Transverse colon (tissue), 4 donors: ENCODE measurements at places on chromosomes 5 and 9. TPM values are rescaled to one million over a fixed set of nuclear protein-coding genes. Genes with fewer than 3 reads are reported as not detected.

LCN15 gene
- total RNA-seq, result 11.9 TPM

HACD4 gene
- 4.8 TPM for total RNA-seq

SUSD3 gene
- 2.7 TPM for total RNA-seq

MATR3 gene
- 190 TPM for total RNA-seq

DNA sequence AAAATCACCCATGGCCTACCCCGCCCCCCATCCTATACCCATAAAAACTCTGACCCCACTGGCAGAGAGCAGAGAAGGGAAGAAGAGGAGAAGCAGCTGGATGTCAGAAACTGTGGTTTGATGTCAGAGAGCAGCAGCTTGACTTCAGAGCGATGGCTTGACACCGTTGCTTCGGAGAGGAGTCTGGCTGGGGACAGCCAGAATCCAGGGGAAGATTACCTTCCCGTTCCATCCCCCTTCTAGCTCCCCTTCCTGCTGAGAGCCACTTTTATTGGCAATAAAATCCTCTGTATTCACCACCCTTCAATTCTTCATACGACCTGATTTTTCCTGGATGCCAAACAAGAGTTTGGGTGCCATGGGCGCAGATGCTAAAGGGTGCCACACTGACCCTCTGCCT lies 138.0 kb downstream of the DCP2 start:
- no peak for DNase-seq

DNA sequence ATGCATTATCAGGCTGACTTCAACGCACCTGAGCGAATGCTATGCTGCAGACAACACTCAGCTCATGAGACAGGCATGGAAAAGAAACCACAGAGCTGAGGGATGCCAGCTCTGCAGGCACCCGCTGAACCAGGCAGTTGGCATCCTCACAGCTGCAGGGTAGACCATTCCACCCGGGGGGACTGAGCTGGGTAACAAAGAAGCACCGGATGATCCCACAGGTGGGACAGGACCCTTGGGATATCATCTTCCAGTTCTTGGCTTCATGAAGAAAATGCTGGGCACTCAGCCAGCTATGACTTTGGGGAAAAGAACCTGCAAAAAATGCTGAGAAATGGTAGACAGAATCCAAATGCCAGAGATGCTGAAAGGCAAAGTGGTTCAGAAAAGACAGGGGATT lies 9.6 kb downstream of the EPB41L4B start:
- no peak for DNase-seq

DTWD2 gene
- 13.1 TPM for total RNA-seq

DNA sequence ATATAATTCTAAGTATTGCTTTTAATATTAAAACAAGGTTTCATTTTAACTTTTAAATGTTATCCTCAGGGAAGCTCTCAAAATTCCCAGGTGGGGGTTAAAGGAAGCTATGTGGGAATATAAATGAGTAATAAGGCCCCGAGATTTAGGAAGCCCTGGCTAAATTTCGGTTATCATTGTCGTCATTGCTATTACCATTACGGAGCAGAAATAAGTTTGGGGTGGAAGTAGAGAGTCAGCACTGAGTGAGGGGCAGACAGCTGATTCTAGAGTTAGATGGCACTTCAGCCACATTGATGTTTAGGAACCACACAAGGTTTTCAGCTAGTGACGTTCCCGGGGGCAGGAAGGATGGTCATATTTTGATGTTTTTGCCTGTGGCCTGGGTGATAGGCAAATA lies 74.9 kb downstream of the NREP start:
- DNase-seq, result no peak

DNA sequence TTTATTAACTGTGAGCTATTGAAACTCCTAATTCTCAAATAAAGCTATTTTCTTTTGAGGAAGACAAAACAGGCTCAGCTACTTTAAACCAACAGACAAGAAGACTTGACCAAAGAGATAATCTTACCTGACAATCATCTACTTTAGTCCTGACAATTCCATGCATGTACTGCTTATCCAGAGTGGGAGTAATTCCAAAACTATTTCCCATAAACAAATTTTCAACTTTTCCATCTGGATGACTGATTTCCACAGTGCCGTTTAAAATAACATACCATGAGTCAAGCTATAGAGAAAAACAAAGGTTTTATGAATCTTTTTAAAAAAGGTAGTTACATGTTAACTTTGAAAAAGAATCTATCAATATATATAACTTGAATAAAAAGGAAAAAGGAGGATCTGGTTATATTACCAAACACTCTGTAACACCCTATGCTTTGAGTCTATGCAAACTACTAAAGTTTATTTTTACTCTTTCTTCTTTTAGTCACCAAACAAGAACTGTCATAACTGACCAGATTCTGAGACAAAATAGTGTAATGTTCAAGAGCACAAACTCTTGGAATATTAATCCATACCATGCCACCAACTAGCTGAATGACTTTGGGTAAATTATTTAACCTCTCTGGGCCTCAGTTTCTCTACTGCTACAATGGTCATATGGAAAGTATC lies 129.7 kb downstream of the RAPGEF6 start:
- no peak for DNase-seq

GRCh38 chr5:3321119-3321760 lies 274.4 kb upstream of the IRX1 start:
- no peak for DNase-seq

- DNase-seq, result no peak
Observed at GRCh38 chr9:135647884-135648283, 8.5 kb upstream of the GLT6D1 start.

DNA sequence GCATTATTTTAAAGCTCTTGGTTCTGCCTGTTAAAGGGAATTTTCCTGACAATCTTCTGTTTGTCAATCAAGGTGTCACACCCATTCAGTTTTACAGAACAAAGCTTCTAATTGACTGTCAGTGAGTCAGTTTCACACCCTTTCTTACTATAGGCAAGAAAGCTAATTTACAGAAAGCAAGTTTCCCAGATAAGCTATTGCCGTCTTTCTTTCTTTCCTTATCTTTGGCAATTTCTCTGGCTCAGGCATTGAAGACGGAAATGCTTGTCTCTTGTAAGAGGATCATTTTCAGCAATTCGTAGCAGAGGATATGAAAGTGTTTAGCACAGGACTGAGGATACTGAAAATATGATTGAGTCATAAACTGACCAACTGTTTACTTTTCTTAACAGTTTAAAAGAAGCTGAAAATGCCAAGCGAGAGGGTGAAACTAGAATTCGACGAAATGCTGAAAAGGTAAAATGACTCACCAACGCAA lies 27.0 kb downstream of the SPINK5 start:
- no peak for DNase-seq

DNA sequence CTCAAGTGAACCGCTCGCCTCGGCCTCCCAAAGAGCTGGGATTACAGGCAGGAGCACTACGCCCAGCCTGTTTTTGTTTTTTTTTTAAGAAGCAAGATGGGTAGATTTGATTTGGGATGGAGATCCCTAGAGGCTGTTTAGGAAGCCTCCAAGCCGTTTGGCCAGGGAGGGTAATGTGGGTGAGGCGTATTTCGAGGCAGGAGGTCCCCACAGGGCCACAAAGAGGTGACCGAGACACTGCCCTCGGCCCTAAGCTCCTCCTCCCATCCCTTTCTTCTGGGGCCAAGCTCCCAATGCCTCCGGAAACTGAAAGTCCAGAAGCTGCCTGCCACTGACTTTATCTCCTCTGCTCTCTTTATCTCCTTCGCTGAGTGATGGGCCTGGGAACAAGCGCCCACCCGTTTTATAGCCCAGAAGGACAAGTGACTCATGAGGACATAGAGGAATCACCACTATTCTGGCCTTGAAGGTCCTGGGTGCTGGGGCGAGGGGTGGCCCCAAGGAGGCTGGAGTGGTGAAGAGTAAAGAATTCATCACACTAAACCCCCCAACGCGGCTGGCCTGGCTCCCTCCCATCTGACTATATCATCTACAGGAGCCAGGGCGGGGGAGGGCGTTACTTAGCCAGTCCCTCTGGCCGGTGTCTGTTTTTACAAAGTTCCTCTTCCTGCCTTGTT lies 2.0 kb upstream of the RALGDS start:
- peak; percentile 30 for DNase-seq

FGF18 gene
- 0.32 TPM for total RNA-seq

PELO gene
- 15.0 TPM for total RNA-seq

NCBP1 gene
- 32.8 TPM for total RNA-seq

- no peak for DNase-seq
Observed at GRCh38 chr5:9707732-9708462, 77.7 kb upstream of the TAS2R1 start.

ADAMTS19 gene
- total RNA-seq, result 0.16 TPM

DNA sequence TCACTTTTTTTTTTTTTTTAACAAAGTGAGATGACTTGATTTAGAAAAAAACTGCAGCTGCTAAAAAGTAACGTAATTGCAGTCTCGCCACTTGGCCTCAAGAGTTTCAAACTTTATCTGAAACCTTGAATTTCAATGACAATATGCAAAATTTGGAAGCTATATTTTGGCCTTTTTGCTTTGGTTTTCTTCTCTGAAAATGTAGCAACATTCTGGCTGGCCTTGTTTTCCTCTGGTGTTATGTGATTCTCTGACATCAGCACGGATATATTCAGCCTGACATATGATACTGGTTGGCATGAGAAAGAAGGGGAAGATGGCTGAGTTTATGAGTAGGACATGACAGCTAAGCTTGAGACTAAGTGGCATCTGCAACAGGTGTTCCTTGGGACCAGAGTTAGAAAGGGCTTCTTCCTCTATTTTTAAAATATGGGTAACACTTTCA lies 136.5 kb downstream of the MEF2C start:
- DNase-seq, result no peak

TPPP gene
- total RNA-seq, result 4.1 TPM

REEP2 gene
- 6.4 TPM for total RNA-seq

DNA sequence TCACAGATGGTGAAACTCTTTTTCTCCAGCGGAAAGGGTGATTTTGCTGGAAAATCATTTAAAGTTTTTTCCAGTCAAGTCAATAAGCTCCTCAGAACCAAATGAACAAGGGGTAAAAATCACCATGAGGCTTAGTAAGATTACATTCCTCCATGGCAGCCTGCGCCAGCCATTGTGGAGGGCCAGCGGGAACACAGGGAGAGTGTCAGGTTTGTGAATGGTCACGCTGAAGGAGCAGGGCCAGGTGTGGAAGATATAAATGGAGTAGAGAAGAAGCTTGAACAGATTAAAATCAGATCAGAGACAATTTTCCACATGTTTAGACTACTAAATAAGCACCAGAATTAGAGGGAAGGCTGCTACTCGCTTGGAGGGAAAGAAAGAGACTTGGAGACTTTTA lies 208.8 kb downstream of the NR3C1 start:
- no peak for DNase-seq

GRCh38 chr5:136432705-136433104 lies 67.4 kb upstream of the TRPC7 start:
- DNase-seq, result no peak

OR1Q1 gene
- not detected for total RNA-seq

TERT gene
- total RNA-seq, result not detected

ANKRD18B gene
- total RNA-seq, result not detected

DNA sequence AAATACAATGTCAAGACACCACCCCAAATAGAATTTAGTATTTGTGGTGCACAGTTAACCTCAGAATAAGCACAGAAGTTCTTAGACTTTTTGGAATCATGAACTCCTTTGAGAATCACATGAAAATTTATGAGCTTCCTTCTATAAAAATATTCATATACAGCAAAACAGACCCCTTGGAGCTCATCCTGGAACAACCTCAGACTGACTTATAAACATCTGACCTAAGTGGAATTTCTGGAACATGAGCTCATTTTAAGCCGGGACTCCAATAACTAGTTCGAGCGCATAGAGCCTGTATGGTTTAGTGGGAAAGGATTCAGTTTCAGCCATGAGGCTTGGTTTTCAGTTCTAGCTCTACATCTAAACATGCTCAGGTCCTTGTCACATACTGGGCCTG lies 192.3 kb downstream of the DEPDC1B start:
- no peak for DNase-seq

DNA sequence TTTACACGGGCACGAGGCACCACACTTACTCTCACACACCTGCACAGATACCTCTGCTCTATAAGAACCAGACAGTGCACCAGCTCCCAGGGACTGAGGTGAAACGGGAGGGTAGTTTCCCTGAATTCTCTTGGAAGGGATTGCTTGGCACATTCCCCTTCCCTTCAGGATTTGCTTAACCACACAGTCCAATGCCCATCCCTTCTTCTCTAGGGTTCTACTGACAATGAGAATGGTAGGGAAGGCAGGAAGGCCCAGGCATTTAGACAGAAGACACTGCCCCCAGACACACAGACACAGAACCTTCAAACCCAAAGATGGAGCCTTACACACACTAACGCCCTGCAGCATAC lies 704 bp upstream of the LHX6 start:
- DNase-seq, result no peak

DNA sequence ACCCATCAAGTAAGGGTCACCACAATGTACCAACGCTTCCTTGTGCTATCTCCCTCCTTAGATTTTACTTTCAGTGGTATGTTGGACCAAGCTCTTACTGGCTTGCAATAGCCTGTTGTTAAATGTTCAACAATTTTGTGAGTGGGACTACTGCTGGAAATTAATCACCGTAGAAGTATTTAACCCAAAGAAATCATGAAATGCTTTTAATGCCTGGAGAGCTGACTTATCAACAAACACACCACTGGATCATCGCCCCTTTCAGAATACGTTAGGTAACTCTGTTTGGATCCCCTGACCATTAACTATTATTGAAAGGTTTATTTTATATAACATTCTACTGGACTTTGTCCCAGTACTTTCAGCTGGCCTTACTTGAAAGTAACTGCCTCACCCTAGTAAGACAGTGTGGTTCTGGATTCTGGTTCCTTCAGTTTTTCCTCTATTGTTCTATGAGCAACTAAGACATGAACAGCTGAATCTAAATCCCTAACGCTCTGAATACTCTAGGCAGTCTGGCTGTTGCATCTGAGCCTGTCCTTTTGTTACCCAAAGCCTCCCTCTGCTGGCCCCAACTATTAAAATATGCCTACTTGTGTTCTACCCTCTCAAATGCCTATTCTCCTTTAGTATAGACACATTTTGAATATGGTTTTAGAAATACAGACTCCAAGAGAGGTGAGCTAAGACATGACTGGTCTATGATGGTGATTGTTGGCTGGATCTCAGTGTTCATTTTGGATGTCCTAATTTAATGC lies 1203.4 kb upstream of the DMAC1 start:
- no peak for DNase-seq

- DNase-seq, result no peak
Observed at GRCh38 chr5:89573345-89573744, 690.4 kb upstream of the MEF2C start.

OR1N2 gene
- total RNA-seq, result not detected

GRCh38 chr9:134442486-134443173 lies 116.4 kb downstream of the RXRA start:
- DNase-seq, result no peak

SLC36A3 gene
- not detected for total RNA-seq
